ENCODE measurements at places on chromosomes 5 and 9.

DNA sequence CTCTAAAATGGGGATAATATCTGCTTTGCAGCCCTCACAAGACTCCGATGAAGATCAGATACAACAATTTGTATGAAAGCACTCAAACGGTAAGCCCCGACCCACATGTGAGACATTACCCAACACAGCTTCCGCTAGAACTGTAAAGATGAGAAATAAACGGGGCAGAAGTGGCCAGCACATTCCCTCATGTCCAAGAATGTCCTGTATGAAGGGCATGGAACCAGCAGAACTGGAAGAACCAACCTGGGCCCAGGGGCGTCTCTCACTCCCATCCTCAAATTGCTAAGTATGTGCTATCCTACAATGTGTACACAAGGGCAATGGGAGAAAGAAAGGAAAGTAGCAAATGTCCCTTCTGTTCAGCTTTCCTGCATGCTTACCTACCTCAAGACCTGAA, 33.0 kb downstream of the CCDC125 start:
- no peak for DNase-seq

- peak; percentile 80 for DNase-seq
Observed at GRCh38 chr9:89806371-89807100, 201.7 kb downstream of the GADD45G start.

GRCh38 chr5:1319436-1320256, 24.8 kb upstream of the TERT start:
- DNase-seq, result no peak

DNA sequence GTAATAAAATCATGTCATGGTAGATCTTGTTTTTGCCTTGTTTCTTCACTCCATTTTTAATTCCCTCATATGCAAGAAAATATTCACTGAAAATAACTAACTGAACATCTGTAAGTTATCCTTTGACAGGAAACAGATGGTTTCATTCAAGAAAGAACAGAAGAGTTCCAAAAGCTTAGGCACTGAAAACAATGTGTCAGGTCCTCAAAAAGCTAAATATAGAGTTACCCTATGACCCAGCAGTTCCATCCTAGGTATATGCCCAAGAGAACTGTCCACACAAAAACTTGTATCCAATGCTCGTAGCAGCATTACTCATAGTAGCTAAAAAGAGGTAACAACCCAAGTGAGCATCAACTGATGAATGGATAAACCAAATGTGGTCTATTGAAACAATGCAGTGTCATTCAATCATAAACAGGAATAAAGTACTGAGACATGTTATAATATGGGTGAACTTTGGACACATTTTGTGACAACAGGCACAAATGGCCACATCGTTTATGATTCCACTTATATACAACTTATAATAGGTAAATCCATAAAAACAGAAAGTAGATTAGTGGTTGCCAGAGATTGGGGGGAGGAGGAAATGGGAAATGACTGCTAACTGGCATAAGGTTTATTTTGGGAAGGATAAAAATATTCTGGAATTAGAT, 231.0 kb downstream of the FRMD3 start:
- no peak for DNase-seq

DNA sequence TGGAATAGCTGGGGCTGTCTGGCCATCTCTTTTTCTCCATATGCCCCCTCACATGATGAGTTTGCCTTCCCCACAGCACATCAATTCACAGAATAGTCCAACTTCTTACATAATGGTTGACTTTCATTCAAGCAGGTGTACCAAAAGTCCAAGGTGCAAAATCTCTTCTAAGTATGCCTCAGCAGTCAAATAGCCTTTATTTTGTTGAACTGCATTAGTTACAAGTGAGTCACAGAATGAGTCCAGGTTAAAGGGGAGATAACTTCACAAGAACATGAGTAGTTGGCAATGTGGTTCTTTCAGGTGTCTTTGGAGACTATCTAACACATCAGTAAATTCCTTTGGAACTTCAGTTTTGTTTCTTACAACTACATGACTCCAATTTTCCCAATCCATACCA, 672.5 kb downstream of the PRELID2 start:
- DNase-seq, result no peak

DNA sequence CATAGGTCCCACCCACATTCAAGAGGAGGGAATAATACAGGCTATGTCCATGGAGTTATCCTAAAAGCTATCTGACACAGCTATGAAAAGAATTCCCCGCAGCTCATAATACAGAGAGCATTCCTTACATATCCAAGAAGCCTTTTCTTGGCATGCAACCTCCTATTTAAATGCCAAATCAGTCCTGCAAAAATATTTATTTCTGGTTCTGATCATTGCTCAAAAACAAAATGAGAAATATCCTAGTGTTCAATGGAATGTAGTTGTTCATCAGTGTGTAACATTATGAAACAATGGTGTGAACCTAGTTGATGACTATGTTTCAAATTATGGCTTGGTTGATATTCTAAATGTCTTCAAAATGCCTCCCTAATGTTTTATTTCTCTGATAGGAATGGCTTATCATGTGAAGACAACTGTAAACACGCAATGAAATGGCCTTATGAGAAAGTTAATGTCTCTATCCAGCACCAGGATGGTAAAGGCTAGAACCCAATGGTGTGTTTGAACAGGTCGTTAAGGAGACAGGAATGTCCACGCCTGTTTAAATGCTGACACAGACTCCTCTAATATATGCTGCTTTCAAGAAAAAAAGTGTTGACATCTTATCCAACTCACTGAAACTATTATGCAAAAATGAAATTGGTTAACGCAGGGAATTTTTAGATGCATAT, 126.7 kb upstream of the CDH6 start:
- peak; percentile 80 for DNase-seq

DNA sequence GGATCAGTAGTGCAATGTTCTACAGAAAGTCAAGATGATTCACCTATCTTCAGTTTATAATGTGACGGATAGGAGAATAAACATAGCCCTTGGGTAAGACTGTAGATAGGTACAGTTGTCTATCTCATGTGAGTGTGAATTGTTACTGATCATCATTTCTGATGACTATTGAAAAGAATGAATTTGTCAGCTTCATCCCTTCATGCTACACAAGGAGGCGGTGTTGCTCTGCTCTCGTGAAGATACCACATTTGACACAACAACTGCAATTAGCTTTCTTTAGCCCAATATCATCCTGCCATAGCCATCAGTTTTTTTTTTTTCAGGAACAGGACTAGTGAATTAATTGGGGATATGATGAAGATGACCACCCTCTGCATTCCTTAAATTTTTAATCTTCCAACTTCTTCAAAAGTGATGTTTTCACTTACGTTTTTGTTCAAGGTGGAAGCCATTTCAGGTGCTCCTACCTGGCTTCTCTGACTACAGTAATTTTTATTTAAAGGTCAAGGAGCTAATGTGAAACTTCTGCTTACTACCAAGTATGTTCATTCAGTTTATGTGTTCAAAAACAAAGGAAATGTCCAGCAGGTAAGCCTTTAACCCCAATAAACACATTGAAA, 152.9 kb upstream of the MOCS2 start:
- no peak for DNase-seq

DNA sequence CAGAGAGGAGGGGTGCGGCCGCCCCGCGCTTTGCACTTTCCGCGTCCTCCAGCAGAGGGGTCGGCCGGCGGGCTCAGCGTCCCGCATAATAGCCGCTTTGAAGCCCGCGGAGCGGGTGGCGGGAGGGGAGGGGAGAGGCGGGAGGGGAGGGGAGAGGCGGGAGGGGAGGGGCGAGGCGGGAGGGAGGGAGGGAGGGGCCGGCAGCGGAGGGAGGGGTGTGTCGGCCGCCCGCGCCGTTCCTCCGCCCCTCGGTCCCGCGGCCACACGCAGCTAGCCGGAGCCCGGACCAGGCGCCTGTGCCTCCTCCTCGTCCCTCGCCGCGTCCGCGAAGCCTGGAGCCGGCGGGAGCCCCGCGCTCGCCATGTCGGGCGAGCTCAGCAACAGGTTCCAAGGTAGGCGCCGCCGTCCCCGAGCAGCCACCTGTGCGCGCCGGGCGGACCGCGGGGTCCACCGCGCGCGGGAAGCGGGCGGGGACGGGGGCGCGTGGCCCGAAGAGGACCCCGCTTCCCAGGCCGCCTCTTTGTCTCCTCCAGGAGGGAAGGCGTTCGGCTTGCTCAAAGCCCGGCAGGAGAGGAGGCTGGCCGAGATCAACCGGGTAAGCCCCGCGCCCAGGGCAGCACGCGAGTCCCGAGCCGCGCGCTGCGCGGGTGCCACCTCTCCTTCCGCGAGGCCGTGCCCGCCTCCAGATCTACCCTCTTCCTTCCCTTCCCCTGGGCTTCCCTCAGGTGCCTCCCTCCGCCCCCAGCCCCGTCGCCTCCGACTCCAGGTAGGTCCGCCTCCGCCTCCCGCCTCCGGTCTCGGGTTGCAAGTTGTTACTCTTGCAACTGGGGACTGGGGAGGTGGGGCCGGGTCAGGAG, at the start of gene AIF1L:
AIF1L (plus strand) TSS at position 263 of the 857 bp plus-strand sequence; CDS start at position 362, 99 bp downstream.
- no peak for DNase-seq

DNA sequence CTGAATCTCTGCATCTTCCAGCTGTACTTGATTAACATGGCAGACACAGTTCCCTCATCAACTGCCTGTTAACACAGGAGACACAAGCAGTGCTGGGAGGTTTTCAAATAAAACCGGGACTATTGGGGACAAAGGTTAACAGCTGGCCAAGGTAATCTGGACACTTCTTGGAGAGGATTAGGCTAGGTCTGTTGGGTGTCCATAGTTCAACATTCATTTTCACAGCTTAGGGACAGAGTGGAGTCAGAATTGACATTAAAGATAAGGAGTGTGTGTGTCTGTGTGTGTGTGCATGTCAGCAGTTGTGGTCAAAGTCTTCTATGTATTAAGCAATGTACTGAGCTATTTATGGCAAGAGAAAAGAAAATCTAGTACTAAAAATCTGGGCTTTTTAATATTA, 216.2 kb downstream of the MED10 start:
- DNase-seq, result no peak

- no peak for DNase-seq
Observed at GRCh38 chr5:1294835-1295649, at the start of gene TERT. Gene TERT (minus strand): TSS chr5:1295068. CDS start chr5:1294989, 79 bp downstream.

DNA sequence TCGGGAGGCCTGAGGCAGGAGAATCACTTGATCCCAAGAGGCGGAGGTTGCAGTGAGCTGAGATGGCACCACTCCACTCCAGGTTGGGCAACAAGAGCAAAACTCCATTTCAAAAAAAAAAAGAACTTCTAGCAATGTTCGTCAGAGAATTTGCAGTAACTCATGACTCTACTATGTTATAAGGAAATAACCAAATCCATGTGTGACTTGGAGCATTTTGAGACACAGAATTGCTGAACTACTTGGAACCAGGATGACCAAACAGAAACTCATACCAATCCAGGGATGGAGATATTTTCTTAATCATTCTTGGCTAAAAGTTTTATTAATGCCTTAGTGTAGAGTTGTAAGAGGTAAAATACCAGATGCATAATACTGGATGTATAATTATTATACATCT, 99.9 kb upstream of the BNC2 start:
- no peak for DNase-seq

GRCh38 chr9:2859776-2860379, 16.0 kb upstream of the PUM3 start:
- peak; percentile 38 for DNase-seq

DNA sequence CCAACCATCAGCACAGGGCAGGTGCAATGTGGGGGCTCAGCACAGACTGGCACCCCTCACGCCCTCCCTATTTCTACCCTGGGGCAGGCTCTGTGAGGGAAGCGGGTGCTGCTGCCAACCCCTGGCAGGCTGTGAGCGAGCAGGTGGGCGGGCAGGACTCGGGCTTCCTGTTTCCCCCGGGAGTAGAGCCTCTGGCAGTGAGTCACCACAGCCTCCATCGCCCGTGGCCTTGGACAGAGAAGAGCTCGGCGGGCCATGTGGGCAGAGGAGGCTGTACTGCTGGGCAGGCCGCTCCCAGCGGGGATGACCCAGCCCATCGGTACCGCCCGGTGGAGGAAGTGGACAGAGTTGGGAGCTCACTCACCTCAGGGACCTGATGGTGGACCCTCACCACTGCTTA, 16.6 kb downstream of the KCNT1 start:
- peak; percentile 20 for DNase-seq

GRCh38 chr5:147080391-147080790, 154.4 kb upstream of the STK32A start:
- DNase-seq, result no peak

DNA sequence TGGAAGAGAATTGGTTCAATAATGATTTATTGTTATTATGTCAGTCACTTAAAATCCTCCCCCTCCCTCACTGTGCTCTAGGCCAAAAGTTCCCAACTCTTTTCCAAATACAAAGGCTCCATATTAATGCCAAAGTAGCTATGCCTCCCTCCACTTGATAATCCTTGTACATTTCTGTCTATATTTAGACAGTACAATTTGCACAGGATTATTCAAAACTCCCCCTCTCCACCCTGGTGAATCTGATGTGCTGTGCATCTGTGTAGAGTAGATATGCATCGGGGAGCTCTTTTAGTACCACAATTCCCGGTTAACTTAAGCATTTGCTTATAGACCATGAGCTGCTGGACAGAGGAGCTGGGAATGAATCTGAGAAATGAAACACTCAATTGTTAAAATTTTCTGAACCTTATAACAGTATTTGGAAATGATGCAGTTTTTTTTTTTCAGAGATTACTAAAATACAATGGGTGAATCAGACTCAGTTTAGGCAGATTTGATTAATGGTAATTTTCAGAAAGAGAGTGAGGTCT, 27.6 kb downstream of the GLRA1 start:
- no peak for DNase-seq

DNA sequence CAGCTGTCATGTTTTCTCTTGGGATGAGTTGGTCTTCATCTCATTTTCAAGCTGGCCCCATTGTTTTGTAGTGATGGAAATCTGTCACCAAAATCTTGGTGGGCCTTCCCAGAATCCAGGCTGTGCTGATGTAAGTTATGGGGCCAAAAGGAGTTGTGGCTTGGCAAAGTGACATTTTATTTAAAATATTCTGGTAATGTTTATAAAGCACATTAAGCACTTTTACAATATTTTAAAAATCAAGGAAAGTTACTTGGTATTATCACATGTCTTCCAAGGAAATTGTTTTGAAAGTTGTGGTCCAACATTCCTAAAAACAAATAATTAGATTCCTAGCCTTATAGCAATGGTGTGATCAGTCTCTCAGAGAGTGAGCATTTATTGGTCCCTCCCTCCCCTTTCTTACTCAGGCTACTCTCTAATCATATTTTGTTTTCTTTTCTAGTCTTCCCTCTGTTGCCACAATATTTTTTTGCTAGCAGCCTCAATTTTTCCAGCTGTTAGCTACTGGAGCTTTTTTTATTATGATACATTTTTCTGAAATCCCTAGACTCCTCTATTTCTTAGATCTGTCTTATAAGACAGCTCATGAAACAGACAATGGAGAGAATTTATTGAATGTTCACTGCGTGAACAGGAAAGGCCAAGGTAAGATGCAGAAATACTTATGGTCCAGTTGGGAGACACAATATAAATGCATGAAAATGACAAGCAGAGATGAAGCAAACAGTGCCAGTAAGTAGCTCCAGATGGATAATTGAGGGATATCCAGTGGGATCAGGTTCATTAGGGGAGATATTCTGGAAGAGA, 408.1 kb upstream of the ZNF608 start:
- peak; percentile 45 for DNase-seq
